ENCODE measurements at places on chromosomes 7 and 10. TPM values are rescaled to one million over a fixed set of nuclear protein-coding genes. Genes with fewer than 3 reads are reported as not detected.
A peak's percentile ranks its signal among the peaks of the same experiment; 100 is the strongest.

NPY4R2 gene
- not detected for total RNA-seq

URGCP gene
- total RNA-seq = 21.5 TPM

AIMP2 gene
- total RNA-seq = 32.2 TPM

OPN1SW gene
- not detected for total RNA-seq

HOXA1 gene
- total RNA-seq = 0.30 TPM

GRCh38 chr7:6709808-6710207 is 3.1 kb upstream of the ZNF12 start:
- no peak for DNase-seq

DNA sequence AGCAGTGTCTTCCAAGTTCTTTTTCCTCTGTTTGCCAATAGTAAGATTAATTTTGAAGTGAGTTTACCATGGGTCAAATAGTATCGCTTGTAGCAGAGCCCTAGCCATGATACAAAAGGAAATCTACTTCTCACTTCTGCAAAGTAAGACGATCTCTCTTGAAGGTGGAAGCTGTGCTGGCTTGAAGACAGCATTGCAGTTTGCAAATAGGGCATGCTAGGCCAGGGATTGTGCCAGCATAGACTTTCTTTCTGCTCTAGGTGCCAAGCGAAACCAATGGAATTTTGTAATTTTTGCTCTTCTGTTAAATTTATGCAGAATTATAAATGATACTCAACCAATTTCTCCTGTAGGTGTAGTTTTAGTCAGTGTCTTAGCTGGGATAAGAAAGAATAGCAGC is 74.5 kb downstream of the SLC13A1 start:
- no peak for DNase-seq

DNA sequence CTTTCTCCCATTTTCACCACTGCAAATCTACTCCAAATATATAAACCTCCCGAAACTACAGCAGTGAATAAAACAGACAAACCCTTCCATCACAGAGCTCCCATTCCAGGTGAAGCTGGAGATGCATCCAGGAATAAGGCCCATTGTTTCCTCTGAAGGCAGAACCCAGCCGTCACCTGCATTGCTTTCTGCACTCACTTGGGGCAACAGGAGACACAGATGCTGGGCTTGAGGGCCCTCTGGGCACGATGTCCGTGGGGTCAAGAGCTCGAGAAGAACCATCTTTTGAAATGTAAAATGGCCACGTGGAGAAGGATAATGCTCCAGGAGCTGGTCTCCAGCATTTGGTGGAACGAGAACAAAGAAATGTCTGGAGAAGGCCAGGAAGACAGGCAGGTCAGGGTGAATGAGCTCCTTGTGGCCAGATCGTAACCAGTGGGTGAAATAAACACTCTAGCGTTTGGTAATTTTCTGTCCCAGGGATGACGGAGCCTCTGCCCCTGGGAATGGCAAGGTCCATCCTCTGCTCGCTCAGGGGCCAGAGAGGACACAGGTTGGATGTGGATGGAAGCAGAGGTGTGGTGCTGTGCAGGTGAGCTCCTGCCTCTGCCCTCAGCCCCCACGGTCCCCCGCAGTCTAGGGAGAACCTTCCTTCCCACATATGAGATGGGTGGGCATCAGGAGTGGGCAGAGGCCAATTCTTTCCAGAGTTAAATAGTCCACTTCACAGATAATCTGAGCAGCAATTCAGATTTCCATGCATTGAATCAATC is 556.1 kb downstream of the DNAJB6 start:
- DNase-seq = no peak

DNA sequence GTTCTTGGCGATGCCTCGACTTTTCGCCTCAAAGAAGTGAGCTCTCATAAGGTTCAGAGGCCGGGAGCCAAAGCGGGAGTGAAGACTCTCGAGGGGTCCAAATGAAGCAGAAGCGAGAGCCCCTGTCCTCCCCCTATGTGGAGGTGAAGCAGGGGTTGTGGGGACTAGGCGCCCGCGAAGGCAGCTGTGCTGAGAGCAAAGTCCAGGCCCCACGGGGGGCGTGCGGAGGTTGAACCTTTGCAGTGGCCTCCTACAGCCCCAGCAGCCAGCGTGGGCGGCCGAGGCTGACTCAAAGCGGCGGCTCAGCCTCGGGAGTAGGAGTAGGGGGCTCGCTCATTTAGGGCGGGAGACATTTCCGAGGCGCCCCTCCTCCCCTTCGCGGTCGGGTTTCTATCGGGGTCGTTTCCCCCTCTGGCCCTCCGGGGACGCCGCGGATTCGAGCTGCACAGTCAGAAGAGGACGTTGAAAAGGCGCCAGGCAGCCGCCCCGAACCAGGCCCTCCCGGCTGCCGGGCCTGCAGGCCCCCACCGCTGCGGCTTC is 553 bp upstream of the ADD3 start:
- DNase-seq = peak; percentile 56

DNA sequence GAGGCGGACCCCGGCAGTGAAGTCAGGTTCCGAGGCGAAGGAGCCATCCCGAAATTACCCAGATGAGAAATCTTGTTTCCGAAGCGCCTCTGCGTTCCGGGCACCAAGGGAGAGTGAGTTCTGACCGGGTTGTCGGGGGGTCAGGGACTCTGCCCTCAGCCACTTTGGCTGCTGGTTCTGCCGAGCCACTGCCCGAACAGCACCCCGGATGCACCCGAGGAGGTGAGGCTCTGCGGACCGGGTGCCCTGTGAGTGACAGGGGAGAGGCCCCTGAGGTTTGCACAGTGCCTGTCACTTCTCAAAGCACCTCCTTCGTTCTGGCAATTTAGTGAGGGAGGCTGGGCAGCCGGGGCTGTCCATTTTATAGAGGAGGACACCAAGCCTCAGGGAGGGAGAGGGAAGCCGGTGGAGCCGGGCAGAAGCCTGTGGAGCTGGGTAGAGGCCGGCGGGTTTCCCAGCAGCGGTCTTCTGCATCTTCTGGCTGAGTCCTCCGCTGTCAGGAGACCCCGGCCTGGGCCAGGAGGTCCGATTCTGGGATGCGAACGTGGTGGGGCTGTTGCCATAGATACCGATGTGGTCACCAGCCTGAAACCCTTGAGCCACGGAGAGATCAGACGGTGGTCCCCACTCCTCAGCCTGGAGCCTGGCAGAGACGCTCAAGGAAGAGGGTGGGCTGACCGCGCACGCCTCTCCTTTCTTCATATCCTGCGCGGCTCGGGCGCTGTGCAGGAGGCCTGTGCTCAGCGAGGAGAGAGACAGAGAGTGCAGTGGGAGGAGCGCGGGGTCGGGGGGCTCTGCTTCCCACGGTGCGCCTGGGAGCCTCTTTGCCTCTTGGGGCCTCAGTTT is 18.9 kb upstream of the SHH start:
- DNase-seq = no peak

DNA sequence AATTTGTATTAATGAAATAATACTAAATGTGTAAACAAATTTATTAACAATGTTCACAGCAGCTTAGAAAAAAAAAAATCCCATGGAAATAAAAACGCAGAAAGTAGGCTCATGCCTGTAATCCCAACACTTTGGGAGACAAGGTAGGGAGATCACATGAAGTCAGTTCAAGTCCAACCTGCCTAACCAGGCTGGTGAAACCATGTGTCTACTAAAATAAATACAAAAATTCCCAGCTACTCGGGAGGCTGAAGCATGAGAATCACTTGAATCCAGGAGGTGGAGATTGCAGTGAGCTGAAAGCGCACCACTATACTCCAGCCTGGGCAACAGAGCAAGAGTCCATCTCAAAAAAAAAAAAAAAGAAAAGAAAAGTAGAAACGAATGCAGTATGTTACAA is 36.2 kb downstream of the LARP4B start:
- DNase-seq = no peak

All from activated naive CD4-positive, alpha-beta T cell treated with anti-CD3 and anti-CD28 coated beads for 36 hours (primary cell).